Stimulated activated memory B cell treated with anti-CD40 and anti-IgM and Interleukin-4, amounts not matched to agents 10 μg/mL and 1 μg/mL and 100 μg/mL, for 72 hours (primary cell): ENCODE measurements at places on chromosomes 16 and 17.

GRCh38 chr16:87507351-87508069 is 14.7 kb upstream of the ZCCHC14 start:
- ATAC-seq = no peak

DNA sequence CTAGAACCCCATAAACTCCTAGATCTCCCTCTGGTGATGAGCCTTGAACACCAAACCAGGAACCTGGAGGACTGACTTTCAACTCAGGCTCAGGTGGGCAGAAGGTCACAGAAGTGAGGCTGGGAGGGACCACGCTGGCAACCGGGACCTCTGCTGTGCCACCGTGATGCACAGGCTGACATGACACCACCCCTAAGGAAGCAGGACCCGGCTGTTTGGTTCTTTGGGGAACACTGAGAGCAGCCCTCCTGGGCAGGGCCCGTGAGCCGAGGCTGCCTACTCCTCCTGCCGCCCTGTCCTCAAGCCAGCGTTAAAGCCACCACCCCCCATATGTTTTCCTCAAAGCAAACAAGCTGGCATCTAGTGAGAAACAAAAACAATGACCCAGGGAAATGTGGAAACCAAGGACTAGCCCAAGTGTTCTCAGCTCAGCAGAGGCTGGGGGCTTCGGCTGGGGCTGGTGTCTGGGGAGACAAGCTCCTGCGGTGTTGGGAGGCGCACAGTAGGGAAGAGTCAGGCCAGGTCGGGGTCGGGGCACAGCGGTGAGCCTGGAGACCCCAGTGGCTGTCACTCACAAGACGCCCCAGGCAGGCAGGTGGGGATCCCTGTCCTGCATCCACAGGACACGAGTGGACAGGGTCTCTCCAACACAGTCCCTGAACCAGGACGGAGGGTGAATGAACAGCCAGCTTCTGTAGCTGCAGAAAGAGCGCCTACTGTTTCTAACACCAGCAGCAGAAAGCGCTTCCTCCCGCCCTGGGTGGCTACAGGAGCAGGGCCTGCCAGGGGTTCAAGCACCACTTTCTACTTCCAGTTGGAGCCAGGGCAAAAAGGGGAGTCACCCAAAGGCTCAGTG is 1.7 kb downstream of the SMIM5 start:
- no peak for ATAC-seq

DNA sequence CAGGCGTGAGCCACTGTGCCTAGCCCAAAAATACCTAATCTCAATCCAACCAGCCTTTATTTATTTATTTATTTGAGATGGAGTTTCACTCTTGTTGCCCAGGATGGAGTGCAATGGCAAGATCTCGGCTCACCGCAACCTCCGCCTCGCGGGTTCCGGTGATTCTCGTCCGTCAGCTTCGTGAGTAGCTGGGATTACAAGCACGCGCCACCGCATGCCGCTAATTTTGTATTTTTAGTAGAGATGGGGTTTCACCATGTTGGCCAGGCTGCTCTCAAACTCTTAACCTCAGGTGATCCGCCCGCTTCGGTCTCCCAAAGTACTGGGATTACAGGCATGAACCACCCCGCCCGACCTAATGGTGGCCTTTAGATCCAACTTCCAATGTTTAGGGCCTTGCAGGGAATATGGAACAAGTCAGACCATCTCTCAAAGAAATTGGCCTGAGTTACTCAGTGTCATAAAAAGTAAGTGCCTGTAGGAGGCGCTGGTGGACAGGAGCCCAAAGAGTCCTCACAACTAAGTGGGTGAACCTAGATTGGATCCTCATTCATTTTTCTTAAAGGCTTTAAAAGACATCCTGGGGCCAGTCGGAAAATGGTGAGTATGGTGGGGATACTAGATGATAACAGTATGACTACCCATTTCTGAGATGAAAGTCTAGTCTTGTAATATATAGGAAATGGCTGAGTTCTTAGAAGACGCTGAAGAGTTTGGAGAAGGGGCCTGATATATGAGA is 4.6 kb downstream of the ZSCAN10 start:
- no peak for ATAC-seq

- ATAC-seq = no peak
Measured at GRCh38 chr17:45404870-45405249, 27.8 kb downstream of the ARHGAP27 start.

DNA sequence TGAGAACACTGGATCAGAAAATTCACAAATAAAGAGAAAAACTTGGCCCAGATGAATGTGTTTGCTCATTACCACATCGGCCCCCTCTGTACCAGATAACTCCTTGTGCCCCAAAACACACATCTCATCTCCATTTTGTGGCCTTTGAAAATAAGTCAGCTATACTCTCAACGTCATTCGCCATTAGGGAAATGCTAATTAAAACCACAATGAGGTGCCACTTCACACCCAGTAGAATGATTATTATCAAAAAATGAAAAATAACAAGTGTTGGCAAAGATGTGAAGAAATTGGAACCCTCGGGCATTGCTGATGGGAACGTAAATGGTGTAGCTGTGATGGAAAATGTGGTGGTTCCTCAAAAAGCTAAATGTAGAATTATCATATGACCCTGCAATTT is 34.6 kb upstream of the AKTIP start:
- no peak for ATAC-seq
